ENCODE measurements at places on chromosomes 6 and 20.

- no peak for DNase-seq
These were observed 59.5 kb upstream of the ARMH2 start for GRCh38 chr6:24858177-24858653.

GRCh38 chr6:30097902-30098768 lies 14.8 kb downstream of the TRIM31 start:
- DNase-seq: no peak

- no peak for DNase-seq
These were observed 101.1 kb upstream of the EMILIN3 start for GRCh38 chr20:41467690-41468089.

- DNase-seq: no peak
These were observed 76.0 kb upstream of the NHSL1 start for GRCh38 chr6:138575257-138575656.

DNA sequence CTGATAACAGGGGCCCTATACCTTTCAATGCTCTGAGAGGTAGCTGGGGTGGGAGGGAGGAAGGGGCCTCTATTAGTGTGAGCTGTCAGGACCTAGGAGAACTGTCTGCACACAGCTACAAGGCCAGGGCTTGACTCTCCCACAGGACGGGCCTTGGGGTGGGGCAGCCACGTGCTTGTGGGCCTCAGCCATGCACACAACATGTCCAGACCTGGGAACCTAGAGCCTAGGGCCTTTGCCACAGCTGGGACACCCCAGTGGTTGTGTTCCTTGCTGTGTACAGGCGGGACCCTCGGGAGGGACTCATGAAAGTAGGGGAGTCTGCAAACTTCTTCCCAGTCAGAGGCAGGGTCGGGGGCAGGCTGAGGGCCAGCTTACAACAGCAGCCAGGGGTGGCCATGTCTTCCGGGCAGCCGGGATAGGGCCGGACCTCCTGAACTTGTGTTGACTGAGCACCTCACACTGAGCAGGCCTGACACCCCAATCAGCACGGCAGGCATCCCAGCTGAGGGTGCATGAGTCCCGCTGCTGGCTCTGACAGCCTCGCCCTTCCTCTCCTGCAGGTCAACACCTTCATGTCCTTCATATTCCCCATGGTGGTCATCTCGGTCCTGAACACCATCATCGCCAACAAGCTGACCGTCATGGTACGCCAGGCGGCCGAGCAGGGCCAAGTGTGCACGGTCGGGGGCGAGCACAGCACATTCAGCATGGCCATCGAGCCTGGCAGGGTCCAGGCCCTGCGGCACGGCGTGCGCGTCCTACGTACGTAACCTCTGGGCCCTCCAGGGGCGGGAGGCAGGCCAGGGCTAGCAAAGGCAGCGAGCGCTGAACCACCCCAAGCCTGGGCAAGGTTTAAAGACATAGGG lies 41.9 kb upstream of the MRGBP start:
- no peak for DNase-seq

GRCh38 chr20:53215166-53215565 lies 243.0 kb downstream of the TSHZ2 start:
- DNase-seq: no peak

DNA sequence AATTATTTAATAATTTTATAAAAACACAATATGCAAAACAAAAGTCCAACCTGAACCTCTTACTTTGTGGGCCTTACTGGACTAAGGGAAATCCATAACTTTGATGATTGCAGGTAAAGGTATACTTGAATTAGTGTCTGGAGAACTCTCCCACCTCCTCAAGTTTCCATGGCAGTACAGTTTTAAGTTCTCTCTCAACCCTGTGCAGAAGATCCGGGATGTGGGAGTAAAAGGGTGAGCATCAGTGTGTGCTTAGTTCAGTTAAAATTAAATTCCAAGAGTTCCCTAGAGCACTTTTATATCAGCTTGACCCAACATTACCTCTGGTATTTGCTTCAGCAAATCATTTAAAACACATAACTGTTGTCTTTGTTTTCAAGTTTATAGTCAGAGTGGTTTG lies 47.5 kb downstream of the RIMS1 start:
- no peak for DNase-seq

GRCh38 chr6:51456282-51456681 lies 631.1 kb downstream of the PKHD1 start:
- no peak for DNase-seq

DNA sequence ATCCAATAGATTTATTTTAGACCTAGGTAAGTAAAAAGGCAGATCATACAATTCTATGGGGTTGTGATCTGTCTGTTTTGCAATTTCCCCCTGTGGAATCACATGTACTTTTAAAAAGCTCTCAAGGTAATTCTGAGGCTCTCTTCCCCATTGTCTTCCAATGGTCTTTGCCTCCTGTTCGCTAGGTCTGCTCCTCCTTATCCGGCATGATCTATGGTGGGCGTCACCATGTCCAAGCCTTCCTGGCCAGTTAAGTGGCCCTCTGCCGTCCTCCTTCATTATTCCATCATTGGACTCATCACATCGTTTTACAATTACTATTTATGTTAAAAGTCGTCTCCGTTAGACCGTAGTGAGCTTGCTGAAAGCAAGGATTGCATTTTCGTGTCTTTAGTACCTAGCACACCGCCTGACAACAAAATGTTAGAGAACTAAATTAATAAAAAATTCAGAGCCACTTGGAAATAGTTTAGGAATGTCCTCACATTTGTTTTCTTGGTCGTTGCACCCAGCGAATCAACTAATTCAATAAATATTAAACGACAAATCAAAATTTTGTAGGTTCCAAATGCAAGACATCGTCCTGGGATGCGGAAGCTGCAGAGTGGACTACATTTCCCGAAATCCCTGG lies 2.2 kb upstream of the STXBP5 start:
- no peak for DNase-seq

- DNase-seq: no peak
These were observed 4.7 kb upstream of the CENPW start for GRCh38 chr6:126335210-126335609.

DNA sequence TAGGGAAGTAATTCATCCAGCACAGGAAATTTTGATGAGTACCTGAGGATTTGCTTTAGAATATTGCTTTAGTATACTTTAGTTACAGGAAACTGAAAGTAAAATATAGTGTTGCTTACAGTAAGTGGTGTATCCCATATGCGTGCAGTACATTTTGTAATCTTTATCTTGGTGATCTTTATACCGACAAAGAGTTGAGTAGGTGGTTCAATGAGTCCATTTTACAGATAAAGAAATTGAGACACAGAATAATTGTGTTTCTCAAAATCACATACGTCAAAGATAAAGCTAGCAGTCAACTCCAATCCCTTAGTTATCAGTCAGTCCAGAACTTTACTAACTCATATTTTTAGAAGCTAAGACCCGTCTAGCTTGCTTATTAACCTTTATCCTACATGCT lies 65.8 kb upstream of the E2F3 start:
- no peak for DNase-seq

Measured in amniotic stem cell (primary cell).